Myocyte (in vitro differentiated cells): ENCODE measurements at places on chromosomes 1 and 21.

- DNase-seq, result no peak
These were observed 81.2 kb upstream of the HIVEP3 start for GRCh38 chr1:41999884-42000283.

GRCh38 chr1:30877205-30877912 is 31.2 kb downstream of the SDC3 start:
- no peak for DNase-seq

DNA sequence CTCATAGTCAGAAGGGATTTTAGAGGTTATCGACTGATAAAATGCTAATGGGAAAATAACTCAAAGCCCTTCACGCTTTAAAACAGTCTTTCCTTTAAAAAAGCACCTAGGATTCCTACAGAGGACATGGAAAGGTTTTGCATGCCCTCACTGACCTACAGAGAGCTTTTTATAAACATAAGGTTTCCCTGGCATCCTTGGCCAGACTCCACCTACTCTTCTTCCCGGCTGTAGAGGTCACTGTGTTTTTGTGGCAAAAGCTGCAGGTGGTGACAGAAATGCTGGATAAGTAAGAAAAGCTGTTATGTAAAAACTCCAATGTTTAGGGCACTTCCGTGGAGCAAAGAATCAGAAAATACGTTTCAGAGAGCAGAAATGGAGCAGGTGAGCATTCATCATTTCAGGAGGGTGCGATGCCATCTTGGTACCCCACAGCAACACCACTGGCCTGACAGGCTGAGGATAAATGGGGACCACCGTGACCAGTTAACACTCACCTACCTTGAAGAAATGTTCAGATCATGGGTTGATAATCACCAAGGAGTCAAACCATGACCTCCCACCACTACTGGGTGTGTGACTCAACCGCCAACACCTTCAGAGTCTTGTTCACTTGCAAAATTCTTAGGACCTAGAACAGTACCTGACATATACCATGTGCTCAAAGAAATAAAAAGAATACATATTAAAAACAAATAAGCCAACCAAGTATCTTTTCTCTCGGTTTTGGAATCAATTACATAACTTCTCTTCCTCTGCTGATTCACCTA is 46.6 kb downstream of the SSBP3 start:
- no peak for DNase-seq

DNA sequence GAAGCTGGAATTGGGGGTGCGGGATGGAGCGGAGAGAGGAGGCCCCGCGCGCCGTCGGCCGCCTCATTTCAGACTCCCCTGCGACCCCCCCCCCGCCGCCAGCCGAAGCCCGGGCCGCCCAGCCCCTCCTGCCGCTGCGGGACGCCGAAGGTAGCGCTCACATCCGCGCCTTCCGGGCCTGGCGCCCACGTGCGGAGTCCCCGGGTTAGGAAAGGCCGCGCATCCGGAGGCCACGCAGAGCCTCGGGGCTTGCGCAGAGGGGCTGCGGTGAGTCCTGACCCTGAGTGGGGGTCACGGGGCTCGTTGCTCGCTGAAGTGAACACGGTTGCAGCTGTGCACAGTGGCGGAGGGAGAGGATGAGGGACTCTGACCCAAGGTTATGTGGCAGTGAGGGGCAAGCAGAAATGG is 552 bp upstream of the ZNF496 start:
- DNase-seq, result peak; percentile 64

- no peak for DNase-seq
These were observed 7.9 kb upstream of the EDN2 start for GRCh38 chr1:41492341-41492848.
